ENCODE measurements at places on chromosomes 2 and 18. TPM values are rescaled to one million over a fixed set of nuclear protein-coding genes. Genes with fewer than 3 reads are reported as not detected.

RIOK3 gene
- 55.7 TPM for total RNA-seq

RAPGEF4 gene
- total RNA-seq: 23.4 TPM

VSNL1 gene
- total RNA-seq: 23.1 TPM

C2orf80 gene
- total RNA-seq: 28.7 TPM

ARHGEF33 gene
- 3.9 TPM for total RNA-seq

SLC11A1 gene
- total RNA-seq: 1.7 TPM

ASB18 gene
- 0.78 TPM for total RNA-seq

GLI2 gene
- total RNA-seq: 2.8 TPM

COL5A2 gene
- total RNA-seq: 18.9 TPM

- DNase-seq: no peak
Measured at GRCh38 chr18:64142904-64143303, 6.0 kb downstream of the LINC00305 start.

DNA sequence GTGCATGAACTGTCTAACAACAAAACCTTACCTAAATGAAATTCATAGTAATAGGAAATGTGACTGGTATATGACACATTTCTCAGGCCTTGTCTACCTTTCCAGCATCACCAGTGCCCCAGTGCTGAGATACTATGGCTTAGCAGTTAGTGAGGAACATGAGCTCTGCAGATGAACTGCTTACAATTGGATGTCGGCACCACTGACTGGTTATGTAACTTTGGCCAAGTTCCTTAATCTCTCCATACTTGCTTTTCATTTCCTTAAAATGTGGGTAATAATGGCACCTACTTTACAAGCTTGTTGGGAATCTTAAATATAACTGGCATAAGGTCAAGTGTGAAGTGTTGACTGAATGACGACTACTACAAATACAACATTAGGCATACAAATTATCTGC lies 136.3 kb downstream of the OLA1 start:
- DNase-seq: no peak

GRCh38 chr18:67010919-67011318 lies 407.0 kb upstream of the CDH19 start:
- no peak for DNase-seq

- DNase-seq: peak; percentile 44
Measured at GRCh38 chr2:241877989-241878970, 8.8 kb downstream of the RTP5 start.

DNA sequence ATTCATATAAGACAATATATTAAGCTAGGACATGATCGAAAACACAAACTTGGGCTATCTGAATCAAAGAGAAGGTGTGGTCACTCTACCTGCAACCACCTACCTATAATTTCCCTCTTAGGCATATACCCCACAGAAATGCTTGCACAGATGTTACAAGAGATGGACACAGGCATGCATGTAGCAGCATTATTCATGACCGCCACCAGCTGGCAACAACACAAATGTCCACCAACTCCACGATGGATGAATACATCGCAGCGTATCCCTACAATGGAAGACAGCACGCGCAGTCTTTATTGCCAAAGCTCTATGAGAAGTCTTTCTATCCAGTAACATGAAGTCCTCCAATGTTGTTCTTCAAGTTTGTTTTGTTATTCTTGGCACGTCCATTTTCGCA lies 90.8 kb downstream of the ARL4C start:
- no peak for DNase-seq

GRCh38 chr18:29962579-29962978 lies 1080.0 kb downstream of the DSC3 start:
- no peak for DNase-seq

GRCh38 chr2:44972771-44973535 lies 31.5 kb downstream of the SIX3 start:
- DNase-seq: no peak

DNA sequence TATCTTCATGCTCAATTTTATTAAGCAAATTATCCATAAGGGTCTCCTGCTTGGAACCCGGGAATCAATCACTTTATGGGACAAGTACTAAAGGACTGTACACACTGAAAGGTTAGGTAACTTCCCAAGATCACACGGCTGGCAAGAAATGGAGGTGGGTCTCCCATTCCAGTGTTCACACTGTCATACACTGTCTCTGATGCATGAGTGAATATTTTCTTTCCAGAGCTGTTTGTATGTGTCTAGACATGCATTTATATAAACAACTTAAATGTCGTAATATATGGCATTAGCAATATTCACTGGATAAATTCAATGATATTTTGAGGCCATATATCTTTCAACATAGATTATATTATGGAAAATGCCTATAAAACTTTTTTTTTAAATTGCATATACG lies 223.4 kb downstream of the DYM start:
- no peak for DNase-seq

- no peak for DNase-seq
Measured at GRCh38 chr18:62828852-62829251, 113.5 kb downstream of the PHLPP1 start.

- no peak for DNase-seq
Measured at GRCh38 chr2:8576525-8577167, 105.2 kb upstream of the ID2 start.

DNA sequence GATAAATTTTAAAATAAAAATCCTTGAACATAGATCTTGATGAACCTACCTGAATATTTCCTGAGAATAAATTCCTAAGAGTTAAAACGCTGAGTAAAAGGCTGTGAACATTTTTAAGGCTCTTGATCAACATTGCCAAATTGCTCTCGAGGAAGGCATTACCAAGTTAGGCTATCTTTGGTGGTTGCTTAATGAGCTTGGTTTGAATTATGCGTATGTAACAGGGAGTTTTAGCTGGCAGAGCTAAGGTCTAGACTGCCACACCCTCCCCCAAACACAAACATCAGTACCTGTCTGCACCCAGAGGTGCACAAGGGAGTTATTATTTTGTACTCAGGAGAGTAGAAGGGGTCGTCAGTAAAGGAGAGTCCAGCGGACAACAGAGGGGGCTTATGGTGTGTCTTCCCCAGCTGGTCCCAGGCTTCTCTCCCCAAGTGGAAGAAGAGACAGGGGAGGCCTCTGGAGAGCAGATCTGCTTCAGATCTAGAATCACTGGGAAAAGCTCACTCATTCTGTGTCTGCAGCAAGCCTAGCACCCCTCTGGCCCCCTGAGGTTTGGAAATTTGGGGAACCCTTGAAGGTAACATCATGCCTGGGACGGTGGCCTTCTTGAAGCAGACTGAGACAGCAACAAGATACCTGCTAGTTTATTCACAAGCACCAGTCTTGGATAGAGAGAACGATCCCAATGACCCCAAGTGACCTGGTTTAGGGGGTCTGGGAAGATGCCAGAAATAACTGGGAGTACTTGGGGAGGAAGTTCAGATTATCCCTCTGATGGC lies 197.2 kb upstream of the ID2 start:
- DNase-seq: no peak

DNA sequence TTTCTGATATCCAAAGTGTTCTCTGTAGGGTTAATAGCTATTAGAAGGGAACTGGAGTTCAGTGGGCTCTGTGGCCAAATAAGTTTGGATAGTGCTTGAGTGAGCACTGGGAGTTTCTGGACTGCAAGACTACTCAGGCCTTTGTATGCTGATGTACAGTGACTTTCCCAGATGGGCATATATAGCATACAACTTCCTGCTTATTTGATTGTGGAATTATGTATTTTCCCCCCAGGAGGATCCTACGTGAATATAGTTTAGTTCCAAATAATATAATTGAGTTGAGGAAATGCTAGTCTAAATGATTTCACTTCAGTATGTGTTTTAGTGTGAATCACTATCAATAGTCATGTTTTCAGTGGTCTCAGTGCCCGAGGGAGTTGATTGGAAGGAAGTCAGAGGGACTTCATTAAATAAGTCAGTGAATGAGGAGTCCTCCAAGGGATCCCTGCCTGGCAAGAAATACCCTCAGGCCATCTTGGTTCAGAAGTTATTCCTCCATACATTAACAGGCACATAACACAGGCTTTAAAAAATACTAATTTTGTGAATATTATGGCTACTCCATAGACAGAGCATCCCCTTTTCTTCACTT lies 251.4 kb downstream of the PRKCE start:
- DNase-seq: no peak

DNA sequence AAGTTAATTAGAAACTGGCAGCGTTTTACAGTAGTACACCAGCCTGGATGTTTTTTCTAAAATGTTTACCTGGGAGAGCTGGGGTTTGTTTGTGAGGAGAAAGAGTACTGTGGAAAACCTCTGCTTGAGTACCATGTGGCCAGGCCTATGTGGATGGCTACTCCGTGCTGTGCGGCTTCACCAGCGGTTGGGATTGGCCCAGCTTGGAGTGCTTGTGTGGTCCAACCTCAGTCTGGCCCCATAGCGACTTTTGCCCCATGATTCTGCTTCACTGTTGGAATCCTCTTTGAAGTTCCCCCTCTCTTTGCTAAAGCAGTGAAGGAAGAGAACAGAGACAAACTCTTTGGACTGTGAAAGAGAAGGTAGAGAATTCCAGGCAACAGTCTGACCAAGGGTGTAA lies 15.9 kb downstream of the CD8A start:
- DNase-seq: no peak

DNA sequence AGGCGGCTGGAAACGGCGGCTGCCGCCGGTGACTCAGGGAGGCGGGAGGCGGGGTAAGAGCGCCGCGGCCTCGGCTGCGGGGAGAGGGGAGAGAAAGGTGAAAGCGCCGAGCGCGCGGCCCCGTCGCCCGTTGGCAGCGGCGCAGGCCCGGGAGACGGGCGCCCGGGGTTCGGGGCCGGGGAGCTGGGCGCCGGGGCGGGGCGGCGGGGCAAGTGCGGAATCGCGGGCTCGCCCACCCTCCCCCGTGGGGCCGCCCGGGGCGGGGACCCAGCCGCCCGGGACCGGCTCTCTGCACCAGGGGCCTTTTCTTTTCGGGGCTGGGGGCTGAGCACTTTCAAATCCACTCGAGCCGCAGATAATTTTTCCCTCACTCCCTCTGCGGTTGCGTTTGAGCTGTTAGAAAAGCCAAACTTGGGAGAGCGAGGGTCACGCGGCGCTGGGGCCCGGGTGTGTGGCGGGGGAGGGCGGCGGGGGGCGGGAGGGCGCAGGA lies 266 bp downstream of the KDM3A start:
- DNase-seq: no peak

- DNase-seq: no peak
Measured at GRCh38 chr2:127561371-127561770, 25.9 kb downstream of the MYO7B start.

DNA sequence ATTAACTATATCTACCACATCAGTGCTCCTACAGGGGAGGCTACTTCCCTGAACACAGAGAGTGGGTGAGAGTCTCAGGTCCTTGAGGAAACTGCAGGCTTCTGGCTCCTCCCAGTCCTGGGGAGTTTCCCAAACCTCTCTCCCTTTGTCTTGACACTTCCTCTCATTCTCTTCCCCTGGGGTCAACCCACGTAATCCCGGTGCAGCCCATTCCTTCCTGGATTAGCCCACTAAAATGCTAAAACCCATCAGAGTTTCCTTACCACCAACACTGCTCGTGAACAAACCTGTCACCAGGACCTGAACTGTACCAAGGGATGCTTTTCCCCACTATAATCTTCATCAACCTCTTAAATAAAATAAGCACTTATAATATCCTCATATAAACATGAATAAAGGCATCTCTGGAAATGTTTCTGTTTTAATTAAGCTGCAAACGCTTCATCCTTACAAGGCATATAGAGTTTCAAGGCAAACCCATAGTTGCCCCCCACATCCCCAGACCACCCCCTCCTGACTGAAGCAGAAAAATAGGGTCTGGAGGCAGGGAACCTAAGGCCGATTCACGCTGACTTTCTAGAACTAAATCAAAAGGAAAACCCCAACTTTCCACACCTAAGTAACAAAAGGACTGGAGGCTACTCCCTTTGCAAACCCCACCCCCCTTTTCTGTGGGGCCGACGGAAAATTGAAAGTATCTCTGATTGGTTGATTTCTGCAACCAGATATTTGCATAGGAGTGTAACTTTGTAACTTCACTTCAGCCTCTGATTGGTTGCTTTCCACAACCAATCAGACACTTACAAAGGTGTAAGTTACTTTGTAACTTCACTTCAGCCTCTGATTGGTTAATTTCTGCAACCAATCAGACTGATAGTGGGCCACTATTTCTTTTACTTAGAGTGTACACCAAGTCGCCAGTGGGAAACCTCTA lies 19.0 kb downstream of the TMSB10 start:
- no peak for DNase-seq

DNA sequence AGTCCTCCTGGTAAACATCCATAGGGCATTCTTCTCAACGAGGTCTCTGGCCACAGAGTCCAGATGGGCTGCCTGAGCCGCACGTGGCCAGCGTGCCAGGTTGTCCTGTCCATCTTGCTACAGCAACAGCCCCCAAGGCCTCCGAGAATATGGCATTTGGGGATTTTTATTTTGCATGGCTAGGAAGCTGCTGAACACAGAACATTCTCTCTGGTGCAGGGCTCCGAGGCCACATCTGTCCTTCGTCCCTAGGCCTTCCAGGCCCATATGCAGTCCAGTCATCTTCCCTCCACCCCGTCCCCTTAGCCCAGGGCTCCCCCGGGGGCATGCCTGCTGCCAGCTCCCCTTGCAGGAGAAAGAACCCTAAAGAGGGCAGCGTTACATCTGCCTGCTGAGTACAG lies 2.3 kb downstream of the HDAC4 start:
- DNase-seq: no peak

DNA sequence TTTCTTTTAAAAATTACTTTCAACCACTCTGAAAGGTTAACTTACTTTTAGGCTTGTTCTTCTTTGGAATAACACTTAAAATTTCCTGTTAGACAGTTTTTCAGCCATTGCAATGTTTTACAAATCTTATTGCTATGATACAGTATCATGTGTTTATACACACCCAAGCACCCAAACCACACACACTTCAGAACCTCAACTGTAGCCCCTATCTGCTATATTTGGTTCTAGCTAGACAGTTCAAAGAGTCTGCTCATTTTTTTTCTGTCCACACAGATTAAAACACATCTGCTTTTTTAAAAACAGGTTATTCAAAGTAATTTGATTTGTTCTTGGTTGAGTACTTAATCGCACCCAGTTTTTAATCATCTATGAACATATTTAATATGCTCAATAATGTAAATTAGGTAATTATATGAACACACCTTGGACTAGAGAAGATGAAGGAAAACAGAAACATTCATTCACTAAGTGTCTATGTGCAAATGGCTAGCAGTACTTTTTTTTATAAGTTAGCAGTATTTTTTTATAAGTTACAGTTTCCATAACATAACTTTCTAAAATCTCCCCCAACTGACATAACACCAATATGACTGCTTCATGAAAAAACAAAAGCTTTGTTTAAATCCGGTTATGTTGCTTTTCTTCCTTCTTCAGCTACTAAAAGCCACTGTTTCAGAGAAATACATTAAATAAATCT lies 17.6 kb downstream of the FBXO11 start:
- no peak for DNase-seq

DNA sequence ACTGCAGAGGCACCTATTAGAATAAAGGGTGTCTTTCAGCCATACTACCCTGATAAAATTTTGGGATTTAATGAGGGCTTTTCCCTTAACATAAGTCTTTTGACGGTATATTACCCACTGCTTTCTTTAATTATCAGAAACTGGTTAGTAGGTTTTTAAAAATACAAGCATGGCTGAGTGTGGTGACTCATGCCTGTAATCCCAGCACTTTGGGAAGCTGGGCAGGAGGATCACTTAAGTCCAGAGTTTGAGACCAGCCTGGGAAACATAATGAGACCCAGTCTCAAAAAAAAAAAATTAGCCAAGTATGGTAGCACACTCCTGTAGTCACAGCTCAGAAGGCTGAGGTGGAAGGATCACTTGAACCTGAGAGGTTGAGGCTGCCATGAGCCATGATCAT lies 16.1 kb downstream of the CPSF3 start:
- no peak for DNase-seq

Measured in occipital lobe (tissue), 3 donors.